Cardiac septum (tissue), 1 donor: ENCODE measurements at places on chromosomes 7 and 10.

DNA sequence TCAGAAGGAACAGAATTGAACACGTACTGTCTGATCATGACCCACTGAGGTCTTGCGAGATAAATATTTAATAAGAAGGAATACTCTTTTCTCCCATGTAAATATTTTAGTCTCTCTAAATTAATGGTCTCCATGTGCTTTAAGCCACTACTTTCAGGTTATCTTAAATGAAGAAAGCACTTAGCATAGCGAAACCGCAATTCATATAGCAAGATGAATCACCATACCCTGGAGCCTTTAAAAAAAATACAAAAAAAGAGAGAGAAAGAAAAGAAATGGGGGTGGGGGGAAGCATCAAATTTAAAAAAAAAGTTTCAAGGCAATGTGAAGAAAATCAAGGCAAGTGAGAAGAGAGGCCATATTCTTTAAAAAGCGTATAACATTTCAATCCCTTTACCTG lies 82.5 kb downstream of the CTTNBP2 start:
- DNase-seq: no peak

GRCh38 chr7:36994456-36995112 lies 270.3 kb upstream of the AOAH start:
- no peak for DNase-seq

GRCh38 chr7:92645114-92646061 lies 55.2 kb upstream of the FAM133B start:
- DNase-seq: no peak

DNA sequence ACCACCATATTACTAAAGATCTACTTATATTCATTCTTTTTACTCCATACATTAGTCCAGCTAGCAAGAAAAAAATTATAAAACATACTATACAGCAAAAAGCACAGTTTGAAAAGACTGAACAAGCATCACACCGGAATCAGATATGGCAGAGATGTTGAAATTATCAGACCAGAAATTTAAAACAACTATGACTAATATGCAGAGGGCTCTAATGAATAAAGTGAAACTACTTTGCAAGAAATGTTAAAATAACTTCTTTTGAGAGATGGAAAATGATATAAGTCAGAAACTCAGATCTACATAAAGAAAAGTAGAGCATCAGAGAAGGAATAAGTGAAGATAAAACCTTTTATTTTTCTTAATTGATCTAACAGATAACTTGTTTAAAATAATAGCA lies 50.9 kb downstream of the SGCE start:
- DNase-seq: no peak

DNA sequence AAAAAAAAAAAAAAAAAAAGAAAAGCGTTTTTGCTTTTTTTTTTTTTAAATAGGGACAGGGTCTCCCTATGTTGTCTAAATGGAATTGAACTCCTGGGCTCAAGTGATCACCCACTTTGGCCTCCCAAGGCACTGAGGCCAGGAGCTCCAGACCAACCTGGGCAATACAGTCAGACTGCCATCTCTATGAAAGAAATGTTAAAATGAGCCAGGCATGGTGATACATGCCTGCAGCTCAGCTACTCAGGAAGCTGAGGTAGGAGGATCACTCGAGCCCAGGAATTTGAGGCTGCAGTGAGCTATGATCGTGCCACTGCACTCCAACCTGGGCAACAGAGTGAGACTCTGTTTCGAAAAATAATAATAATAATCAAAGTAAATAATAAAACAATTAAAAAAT lies 16.5 kb upstream of the LMTK2 start:
- no peak for DNase-seq

DNA sequence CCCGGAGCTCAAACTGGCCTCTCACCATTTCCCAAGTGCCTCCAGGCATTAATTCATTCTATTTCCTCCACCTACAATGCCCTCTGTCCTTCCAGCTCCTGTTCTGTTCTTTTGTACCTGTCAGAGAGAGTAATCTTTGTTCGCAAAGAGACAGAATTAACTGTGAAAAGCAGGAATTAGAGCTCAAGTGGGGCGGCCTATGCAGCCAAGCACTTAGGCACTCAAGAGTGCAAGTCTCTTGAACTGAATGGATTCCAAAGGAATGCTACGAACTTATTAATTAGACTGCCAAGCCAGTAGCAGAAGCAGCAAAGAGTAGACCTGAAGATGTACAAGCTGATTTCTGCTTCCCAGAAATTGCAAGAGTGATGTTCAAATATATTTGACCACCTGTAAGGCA lies 338.3 kb upstream of the AUTS2 start:
- no peak for DNase-seq

- DNase-seq: no peak
These were observed at the start of gene ASZ1 for GRCh38 chr7:117427258-117427701. ASZ1 (minus strand) TSS chr7:117427493; CDS start chr7:117427460, 33 bp downstream.

DNA sequence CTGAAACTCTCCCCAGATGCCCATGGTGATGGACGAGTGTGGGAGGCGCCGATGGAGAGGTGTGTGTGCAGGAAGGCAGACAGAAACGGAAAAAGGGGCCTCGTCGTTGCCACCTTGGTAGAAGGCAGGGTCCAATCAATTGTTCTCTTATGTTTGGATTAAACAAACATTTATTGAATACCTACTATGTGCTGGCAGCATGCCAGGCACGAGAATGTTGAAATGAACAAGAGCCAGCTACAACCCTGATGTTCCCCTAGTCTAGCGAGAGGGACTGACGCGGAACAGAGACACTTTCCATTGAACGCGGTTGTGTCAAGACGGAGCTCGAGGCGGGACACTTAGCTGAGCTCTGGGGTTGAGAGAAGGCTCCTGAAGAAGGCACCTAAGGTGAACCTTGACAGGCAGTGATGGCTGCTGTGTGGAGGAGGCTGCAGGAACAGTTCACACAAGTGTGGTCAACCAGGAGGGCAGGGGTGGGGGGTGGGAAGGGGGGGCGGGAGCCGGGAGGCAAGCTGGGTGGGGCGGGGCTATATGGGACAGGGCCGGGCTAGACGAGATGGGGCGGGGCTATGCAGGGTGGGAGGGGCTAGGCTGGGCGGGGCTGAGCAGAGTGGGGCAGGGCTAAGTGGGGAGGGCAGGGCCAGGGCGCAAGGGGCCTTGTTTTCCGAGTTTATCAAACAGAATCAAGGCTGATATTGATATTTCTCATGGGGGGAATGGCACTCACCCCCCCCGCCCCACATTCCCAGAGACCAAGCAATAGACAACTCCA lies 181.0 kb downstream of the GATA3 start:
- DNase-seq: no peak
